ENCODE measurements at places on chromosomes 7 and 10.

GRCh38 chr7:12674861-12675260, 12.6 kb upstream of the ARL4A start:
- H3K4me1 ChIP-seq: no peaks in the 10 kb centered on the region
- peak; percentile 47 for DNase-seq
- H3K4me3 ChIP-seq: no peak overlapping the region
- H3K27me3 ChIP-seq: no peaks in the 10 kb centered on the region
- no peak overlapping the region for H3K27ac ChIP-seq

DNA sequence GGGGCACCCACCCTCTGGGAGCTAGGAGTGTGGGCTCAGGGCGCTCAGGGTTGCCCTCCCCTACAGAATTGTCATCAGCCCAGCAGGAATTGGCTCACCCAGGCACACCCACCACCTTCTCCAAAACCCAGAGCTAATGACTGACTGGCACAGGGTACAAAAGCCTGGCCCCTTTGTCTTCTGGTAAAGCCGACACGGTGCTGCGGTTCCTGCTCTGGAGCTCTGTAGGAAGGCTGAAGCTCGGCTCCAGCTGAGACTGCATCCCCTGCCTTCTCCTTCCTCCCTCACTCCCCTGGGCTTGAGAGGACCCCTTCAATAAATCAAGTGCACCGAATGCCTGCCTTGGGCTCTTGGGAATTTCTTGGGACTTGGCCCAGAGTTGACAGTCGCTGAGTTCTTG, 117.9 kb upstream of the EEPD1 start:
- no peaks in the 10 kb centered on the region for H3K27me3 ChIP-seq
- peaks cover 11% of the 10 kb centered on the region for H3K4me1 ChIP-seq
- H3K36me3 ChIP-seq: no peaks in the 10 kb centered on the region
- H3K27ac ChIP-seq: no peak overlapping the region
- no peak overlapping the region for H3K4me3 ChIP-seq

GRCh38 chr10:74056050-74056818, 58.3 kb downstream of the VCL start:
- peak; percentile 13 for DNase-seq
- H3K27me3 ChIP-seq: no peaks in the 10 kb centered on the region
- H3K27ac ChIP-seq: peak overlapping the region; percentile 70

DNA sequence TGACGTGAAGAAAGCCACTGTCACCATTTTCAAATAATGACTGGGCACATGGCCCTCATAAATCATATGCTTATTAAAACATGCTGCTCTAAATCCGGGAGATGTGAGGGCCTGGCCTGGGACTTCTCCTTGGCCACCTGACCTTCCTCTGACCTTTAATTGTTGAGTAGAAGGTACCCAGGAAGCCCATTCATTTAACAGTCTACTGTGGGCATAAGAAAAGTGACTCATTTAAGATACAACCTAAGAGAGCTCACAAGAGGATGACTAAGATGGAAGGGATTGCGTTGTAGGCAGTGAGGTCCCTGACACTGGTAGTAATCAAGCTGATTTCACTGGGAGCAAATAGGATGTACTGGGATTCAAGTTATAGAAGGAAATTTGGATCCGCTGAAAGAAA, 203.4 kb upstream of the GPR26 start:
- H3K27me3 ChIP-seq: peaks cover 9% of the 10 kb centered on the region
- no peak for DNase-seq
- no peaks in the 10 kb centered on the region for H3K36me3 ChIP-seq
- H3K4me3 ChIP-seq: no peak overlapping the region
- no peak overlapping the region for H3K27ac ChIP-seq

DNA sequence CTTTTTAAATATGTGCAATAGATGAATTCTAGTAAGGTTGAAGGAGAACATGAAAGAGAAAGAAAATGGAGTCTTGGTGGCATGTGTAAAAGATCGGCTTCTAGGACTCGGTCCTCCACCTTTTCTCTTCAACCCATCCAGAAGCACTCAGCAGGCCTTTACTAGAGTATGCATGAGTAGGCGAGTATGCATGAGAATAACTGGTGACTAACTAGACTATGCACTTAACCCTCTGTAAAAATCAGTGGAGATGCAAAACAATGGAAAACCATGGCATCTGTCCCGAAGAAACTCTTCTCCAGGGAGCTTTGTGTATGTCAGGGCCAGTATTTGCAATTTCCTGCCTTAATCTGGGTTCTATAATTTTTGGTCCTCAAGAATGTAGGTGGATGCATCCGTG, 40.0 kb upstream of the GRB10 start:
- no peak overlapping the region for H3K4me3 ChIP-seq
- no peak overlapping the region for H3K27ac ChIP-seq
- DNase-seq: no peak
- H3K27me3 ChIP-seq: no peaks in the 10 kb centered on the region

DNA sequence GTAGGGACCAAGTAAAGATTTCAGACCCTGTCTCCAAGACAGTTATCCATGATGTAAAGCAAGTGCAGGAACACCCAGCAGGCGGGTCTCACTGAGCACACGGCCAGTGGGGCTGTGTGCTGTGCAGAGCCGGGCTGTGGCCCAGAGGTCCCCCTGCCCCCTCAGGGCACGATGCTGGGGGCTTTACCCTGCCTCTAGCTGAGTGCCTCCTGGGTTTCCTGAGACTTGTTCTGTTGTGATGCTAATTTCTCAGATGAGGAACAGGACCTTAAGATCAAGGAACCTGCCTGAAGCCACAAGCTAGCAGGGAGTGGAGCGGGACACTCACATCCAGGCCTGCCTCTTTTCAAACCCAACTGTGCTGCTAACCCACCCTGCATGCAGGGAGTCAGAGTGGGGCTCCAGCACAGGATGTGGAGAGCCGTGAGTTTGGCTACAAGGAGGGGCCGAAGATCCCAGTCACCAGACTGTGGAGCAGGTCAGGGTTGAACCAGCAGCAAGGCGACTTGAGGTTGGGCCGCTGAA, 76.1 kb upstream of the LYZL2 start:
- H3K4me3 ChIP-seq: no peak overlapping the region
- H3K27ac ChIP-seq: no peak overlapping the region
- DNase-seq: no peak

GRCh38 chr10:16392531-16393069, 44.2 kb upstream of the PTER start:
- H3K36me3 ChIP-seq: no peaks in the 10 kb centered on the region
- no peaks in the 10 kb centered on the region for H3K4me1 ChIP-seq
- H3K4me3 ChIP-seq: no peak overlapping the region
- H3K27me3 ChIP-seq: no peaks in the 10 kb centered on the region
- H3K27ac ChIP-seq: no peak overlapping the region

- no peaks in the 10 kb centered on the region for H3K27me3 ChIP-seq
- DNase-seq: no peak
- no peak overlapping the region for H3K27ac ChIP-seq
Observed at GRCh38 chr7:139548302-139549028, 25.0 kb downstream of the CLEC2L start.

DNA sequence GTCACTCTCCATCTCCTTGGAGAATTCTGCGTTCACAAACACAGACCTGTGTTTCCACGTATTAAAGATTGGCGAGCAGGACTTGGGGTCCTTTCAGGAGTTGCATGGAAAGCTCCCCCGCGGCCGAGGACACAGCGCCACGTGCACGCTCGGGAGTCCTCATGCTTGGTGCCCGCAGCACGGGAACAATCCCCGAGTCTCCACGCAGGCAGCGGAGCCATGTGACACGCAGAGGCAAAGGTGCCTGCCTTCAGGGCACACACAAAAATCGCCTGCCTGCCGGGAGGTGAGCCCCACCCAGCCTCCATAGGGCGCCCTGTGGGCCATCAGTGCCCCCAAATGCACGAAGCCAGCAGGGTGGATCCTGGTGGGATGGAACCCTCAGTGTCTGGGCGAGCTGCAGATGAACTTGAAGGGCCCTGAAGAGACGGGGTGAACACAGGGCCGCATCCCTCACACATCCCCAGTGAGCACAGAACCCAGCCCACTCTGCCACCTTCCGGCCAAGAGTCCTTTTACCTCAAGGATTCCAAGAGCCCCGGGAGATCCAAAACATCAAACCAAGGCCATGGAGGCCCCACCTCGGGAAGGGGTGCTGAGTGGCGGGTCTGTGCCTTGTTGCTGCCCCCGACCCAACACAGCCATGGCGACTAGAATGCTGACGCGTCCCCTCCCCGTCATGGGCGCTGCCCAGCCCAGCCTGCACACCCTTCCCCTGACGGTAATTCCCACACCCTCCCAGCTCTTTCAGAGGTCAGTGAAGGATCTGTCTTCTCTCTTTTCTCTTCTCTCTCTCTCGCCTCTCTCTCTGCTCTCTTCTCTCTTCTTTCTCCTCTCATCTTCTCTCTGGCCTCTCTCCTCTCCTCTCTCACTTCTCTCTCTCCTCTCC, 55.9 kb downstream of the CFAP46 start:
- no peaks in the 10 kb centered on the region for H3K4me1 ChIP-seq
- H3K27ac ChIP-seq: no peak overlapping the region
- no peaks in the 10 kb centered on the region for H3K36me3 ChIP-seq
- H3K27me3 ChIP-seq: peaks cover 11% of the 10 kb centered on the region

DNA sequence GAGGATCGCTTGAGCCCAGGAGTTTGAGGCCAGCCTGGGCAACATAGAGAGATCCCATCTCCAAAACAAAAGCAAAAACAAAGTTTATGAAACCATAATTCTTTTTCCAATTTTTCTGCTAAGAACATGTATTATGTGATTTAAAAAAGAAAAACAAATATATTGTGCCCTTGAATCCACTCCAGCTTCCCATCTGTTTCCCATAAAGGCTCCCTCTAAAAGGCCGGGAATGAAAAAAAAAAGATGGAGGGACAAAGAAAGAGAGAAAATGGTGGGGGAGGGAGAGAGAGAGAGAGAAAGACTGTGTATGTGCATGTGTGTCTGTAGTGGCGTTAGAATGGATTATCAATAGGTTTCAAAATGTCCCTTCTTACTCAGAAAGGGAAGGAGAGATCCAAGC, 20.5 kb upstream of the GSDME start:
- no peak overlapping the region for H3K4me3 ChIP-seq
- no peaks in the 10 kb centered on the region for H3K4me1 ChIP-seq
- no peak for DNase-seq
- H3K36me3 ChIP-seq: no peaks in the 10 kb centered on the region
- no peak overlapping the region for H3K27ac ChIP-seq

- H3K4me1 ChIP-seq: no peaks in the 10 kb centered on the region
- H3K4me3 ChIP-seq: no peak overlapping the region
- DNase-seq: no peak
- H3K27ac ChIP-seq: no peak overlapping the region
- no peaks in the 10 kb centered on the region for H3K36me3 ChIP-seq
Observed at GRCh38 chr10:129911451-129912165, 52.5 kb downstream of the EBF3 start.

DNA sequence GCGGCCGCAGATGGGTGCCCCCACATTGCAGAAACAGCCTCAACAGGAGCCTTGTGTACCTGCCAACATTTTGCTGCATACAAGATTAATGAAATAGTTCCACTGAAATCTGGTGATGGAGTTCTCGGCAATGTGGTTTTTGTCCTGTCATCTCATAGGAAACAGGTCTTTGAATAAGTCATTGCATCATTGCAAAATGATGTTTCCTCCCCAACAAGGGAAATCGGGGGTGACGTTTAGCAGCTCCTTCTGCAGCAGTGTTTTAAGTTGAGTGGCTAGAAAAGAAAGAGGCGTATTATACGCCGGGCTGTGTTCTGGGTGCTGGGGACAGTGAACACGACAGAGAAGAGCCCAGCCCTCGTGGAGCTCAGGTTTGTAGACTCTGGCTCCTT, 177.0 kb downstream of the PRKAG2 start:
- H3K4me1 ChIP-seq: peaks cover 6% of the 10 kb centered on the region
- no peaks in the 10 kb centered on the region for H3K27me3 ChIP-seq
- no peak for DNase-seq
- no peaks in the 10 kb centered on the region for H3K36me3 ChIP-seq

- H3K27ac ChIP-seq: peak overlapping the region; percentile 77
- H3K4me1 ChIP-seq: peaks cover 12% of the 10 kb centered on the region
- no peaks in the 10 kb centered on the region for H3K36me3 ChIP-seq
- no peaks in the 10 kb centered on the region for H3K27me3 ChIP-seq
- H3K4me3 ChIP-seq: no peak overlapping the region
- DNase-seq: no peak
Observed at GRCh38 chr7:34747176-34747781, 89.3 kb downstream of the NPSR1 start.

- H3K4me3 ChIP-seq: no peak overlapping the region
- H3K27me3 ChIP-seq: no peaks in the 10 kb centered on the region
- H3K36me3 ChIP-seq: no peaks in the 10 kb centered on the region
- no peaks in the 10 kb centered on the region for H3K4me1 ChIP-seq
Observed at GRCh38 chr7:72325561-72325960, 86.6 kb downstream of the CALN1 start.

DNA sequence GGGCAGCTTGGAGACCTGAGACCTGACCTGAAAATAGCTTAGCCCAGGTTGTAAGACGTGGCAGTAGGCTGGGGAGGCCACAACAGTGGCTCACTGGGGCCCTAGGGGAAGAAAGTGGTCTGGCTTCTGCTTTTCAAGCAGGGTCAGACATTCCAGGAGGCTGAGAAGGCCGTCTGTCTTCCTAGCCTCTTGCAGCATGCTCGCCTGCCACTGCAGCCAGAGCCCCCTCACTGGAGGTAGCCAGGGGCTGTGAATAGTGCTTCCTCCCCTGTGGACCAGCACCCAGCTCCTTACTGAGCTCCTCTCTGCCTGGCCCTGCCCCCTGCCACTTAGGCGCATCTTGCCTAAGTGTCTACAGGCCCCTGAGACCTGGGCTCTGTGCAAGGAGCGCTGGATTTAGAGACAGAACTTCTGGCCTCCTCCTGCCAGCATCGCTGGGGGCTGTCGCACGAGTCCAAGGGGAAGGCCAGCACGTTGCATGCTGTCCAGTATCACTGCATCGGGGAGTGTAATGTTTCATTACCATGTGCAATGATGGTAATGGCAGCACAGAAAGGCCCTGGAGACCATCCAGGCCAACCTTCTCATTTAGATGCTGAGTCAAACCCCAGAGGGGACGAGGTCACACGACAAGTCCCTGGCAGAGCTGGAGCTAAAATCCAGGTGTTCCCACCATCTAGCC, 12.7 kb downstream of the ZMIZ1 start:
- H3K4me1 ChIP-seq: peaks cover 92% of the 10 kb centered on the region
- H3K36me3 ChIP-seq: no peaks in the 10 kb centered on the region
- no peak for DNase-seq
- no peaks in the 10 kb centered on the region for H3K27me3 ChIP-seq
- H3K27ac ChIP-seq: peak overlapping the region; percentile 15
- no peak overlapping the region for H3K4me3 ChIP-seq

DNA sequence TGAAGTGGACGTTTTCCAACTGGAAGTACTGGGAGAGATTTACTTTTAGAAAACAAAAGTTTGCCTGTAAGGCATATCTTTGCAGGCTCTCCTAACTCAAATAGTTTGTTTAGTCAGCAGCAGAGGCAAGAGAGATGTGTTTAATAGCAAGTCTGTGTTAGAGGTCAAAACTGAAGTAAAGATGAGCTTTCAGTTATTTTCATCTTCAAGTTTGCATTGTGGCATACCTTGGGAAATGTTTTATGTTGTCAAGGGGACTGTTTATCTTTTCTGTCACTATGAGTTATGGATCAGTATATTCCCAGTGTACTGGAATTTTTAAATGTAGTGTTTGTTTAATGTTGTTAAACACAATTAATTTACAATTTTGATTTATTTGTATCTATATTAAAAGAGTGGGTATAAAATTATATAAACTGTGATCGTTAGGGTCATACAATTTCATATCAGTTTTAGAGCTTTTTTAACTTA, 169.7 kb upstream of the PPP1R3A start:
- DNase-seq: no peak
- no peak overlapping the region for H3K27ac ChIP-seq
- H3K36me3 ChIP-seq: no peaks in the 10 kb centered on the region
- H3K27me3 ChIP-seq: peaks cover 12% of the 10 kb centered on the region

- no peak overlapping the region for H3K27ac ChIP-seq
- H3K4me1 ChIP-seq: no peaks in the 10 kb centered on the region
Observed at GRCh38 chr7:38398725-38399321, 125.4 kb upstream of the TARP start.

GRCh38 chr7:142365410-142365842, 107.6 kb upstream of the PRSS58 start:
- H3K27ac ChIP-seq: no peak overlapping the region
- H3K4me3 ChIP-seq: no peak overlapping the region
- no peaks in the 10 kb centered on the region for H3K36me3 ChIP-seq
- no peak for DNase-seq
- no peaks in the 10 kb centered on the region for H3K4me1 ChIP-seq

Measured in adrenal gland (tissue), 19 donors.